ENCODE measurements at places on chromosomes 1 and 21. TPM values are rescaled to one million over a fixed set of nuclear protein-coding genes. Genes with fewer than 3 reads are reported as not detected.

Gene LYST
- 6.3 TPM for polyA plus RNA-seq

DNA sequence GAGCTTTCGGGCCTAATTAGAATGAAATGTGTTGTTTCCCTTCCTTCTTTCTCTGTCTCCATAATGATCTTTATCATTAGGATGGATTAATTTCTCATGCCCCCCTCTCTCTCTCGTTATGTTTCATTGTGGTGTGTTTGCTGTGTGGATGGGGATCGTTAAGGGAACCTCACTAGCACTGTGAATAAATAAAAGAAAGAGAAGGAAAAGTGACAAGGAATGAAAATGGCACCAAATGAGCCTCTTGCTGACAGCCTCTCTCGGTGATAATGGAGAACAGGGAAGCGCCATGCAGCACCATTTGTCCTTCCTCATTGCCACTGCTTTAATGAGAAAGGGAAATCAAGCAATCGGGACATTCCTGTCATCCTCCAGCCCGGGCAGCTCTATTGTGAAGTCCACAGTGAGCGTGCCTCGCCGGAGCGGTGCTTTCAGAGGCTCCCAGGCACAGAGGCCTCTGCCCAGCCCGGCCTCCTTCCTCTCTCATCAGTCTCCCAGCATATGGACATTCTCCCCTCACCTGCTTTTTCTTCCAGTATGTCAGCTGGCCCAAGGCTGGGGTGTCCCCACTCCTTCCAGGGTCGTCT, 265.7 kb upstream of the TMEM51 start:
- no peak for DNase-seq

GRCh38 chr1:25433389-25434186, 2.9 kb downstream of the MACO1 start:
- no peak for DNase-seq

Gene KLHL20
- polyA plus RNA-seq: 26.7 TPM

GRCh38 chr1:180901076-180901990, 11.4 kb upstream of the KIAA1614 start:
- DNase-seq: no peak

DNA sequence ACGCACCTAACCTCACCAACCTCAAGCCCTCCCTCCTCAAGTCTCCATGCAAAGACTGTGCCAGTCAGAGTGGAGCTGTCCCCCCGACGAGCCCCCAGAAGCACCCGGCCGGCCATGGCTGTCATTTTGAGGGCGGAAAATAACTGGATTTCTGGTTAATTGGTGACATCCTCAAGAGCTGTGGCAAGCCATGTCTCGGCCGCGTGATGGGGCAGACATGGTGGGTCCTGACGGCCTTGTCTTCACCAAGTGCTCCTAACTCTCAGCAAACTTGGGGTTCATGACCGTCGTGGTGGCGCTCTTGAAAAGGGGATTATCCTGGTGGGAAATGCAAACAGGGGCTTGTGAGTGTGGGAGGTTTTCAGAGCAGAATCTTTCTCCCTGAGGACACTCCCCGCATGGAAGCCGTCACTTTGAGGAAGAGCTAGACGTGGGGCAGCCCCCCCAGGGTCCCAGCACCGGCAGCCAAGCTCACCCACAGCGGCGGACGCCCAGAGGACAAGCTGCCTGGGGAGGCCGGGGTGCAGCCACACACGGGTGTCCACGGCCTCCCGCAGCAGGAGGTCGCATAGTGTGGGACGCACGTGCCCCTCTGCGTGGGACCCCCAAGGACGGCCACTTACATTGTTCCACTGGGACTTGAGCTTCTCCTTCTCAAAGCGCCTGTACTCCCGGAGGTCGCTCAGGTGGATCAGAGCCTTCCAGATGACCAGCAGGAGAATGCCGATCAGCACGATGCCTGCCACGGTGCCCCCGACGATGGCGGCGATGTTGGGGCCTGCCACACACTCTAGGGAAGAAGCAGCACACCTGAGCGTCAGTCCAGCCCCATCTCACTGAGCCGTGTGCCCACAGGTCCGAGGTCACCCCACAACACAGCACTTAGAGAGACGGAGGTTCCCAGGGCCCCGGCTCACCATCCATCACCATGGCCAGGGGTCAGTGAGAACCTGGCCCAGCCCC, 12.9 kb upstream of the PTTG1IP start:
- DNase-seq: no peak

DNA sequence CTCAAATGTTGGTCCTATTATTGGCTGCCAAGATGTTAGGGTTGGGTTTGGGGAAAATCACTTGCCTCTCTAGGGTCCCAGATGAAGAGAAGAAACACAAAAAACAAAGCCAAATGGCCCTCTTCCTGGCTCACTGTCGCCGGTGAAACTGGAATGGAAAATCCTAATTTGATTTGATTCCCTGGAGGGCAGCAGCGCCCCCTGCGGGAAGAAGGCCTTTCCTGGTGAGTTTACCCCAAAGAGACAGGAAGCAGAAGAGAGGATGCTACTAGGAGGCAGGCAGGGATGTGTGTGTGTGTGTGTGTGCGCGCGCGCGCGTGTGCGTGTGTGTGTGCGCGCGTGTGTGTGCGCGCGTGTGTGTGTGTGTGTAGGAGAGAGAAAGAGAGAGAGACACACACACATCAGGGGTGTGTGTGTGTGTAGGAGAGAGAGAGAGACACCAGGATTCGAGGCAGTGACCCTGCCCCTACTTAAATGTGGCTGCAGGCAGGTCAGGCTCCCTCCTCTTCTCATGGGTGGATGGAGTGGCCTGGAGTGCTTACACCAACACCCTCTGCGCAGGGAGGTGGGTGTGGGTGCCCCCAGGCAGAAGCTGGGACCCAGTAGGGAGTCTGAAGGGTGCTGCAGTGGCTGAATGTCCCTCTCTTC, 3.1 kb upstream of the SELENON start:
- peak; percentile 76 for DNase-seq

GRCh38 chr1:159171688-159172501, 480 bp downstream of the CADM3 start:
- no peak for DNase-seq

Gene CELF3
- polyA plus RNA-seq: 0.81 TPM

DNA sequence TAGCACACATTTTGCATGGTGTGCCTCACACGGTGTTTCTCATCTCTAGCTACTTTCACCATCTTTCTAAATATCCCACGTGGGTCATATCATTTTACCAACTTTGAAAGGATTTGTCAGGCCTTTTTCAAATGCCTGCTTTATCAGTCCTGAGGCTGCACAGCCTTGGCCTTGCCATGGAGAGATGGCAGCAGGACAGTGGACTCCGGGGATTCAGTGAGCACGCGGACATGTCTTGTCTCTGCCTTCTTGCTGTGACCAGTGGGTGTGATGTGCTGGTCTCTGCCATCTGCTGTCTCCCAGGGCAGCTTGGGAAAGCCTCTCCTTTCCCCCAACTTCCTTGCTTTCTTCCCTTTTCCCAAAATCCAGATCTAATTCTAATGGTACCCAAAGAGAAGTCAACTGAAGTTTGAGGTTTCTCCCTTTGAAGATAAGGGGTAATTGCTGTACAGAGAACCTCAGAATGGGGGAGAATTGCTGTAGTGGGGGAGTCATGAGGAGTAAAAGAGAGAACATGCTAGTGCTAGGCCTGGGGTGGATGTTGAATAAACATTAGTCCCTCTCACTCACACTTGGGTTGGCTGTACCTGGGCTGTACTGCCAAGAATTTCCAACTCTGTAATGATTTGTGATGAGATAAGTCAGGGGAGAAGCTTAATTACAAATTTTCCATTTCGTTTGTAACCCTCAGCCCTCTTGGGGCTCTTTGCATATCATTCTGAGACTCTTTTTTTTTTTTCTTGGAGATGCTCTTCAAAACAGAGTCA, 99.5 kb downstream of the GALNT2 start:
- no peak for DNase-seq

DNA sequence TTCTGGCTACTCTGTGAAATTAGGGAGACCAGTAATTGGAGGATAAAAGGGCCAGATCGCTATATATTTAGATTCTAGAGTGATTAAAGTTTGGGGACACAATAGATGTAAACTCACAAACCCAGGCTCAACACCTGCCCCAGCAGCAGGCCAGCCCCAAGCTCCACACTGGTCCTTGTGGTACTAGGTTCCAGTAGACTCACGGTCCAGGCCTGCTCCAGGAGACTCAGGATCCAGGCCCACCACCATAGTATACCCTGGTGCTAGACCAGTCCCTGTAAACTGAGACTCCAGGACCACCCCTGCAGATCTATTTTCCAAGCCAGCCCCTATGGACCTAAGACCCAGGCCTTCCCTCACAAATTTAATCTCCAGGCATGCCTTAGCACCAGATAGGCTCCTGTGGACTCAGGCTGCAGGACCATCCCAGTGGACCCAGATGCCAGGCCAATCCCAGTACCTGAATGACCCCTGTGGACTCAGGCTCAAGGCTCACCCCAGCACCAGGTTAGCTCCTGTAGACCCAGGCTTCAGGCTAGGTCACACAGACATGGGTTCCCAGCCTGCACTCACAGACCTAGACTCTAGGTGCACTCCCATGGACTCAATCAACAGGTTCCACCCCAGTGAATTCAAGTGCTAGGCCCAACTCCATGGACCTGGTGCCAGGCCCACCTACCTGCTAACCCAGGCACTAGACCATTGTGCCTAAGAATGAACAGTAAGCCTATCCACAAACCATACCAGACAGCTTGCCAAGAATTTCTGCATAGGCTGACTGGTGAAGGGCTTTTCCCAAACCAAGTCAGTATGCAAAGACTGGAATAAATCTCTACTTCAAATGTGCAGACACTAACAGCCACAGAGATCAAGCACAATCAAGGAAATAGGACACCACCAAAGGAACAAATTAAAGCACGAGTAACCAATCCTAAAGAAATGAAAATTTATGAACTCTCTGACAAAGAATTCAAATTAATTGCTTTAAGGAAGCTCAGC, 13.8 kb upstream of the DENND1B start:
- no peak for DNase-seq

DNA sequence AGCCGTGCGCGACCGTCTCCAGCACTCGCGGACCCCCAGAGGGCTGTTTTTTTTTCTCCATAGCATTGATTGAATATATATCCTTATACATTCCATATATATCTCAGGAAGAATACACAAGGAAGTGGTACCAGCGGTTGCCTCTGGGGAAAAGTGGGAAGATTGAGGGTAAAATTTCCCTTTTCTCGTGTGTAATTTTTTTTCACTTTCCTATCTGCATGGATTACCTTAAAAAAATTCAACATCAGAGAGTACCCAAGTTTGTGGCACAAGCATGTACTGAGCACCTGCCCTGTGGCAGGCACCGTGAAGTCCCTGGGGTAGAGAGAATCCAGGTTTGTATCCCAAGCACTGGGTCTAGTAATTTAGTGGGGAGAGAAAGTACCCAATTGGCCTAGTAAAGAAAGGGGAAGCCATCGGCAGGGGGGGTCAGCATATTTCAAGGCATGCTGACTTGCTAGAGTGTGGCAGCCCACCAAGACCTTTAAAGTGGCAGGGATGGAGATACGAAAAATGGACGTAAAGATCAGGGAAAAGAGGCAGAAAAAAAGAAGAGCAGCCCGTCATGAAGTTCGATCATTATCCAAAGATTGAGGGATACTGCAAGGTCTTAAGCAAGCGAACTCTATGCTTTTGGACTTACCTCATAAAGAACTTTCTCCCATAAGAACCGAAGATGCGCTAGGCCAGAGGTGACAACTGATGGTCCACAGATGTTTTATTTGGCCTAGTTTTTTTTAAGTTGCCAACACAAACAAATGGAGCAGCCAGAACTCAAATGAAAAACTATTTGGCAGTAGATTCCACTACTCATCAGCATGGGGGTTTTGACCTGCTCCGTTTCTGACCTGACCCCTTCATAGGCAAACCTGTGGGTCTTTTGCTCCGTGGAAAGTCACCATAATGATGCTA, 1.5 kb upstream of the HMGN1 start:
- no peak for DNase-seq

GRCh38 chr21:15401331-15401730, 328.5 kb upstream of the USP25 start:
- DNase-seq: no peak

Gene LEMD1
- polyA plus RNA-seq: not detected

All from muscle of arm (tissue), 14 donors.